ENCODE measurements at places on chromosomes 3 and 15.

DNA sequence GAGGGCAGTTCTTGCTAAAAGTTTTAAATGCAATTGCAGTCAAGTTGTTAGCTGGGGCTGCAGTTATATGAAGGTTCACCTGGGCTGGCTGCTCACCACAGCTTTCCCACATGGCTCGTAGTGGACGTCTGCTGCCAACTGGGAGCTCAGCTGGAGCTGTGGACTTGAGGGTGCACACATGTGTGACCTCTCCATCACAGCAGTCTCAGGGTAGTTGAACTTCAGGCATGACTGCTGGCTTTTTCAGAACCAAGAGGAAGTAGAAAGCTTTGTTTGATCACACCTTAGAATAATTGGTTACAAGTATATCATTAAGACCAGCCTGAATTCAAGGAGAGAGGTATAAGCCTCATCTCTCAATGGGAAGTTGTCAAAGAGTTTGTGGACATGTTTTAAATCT lies 74.1 kb downstream of the CHL1 start:
- peak; percentile 15 for DNase-seq

DNA sequence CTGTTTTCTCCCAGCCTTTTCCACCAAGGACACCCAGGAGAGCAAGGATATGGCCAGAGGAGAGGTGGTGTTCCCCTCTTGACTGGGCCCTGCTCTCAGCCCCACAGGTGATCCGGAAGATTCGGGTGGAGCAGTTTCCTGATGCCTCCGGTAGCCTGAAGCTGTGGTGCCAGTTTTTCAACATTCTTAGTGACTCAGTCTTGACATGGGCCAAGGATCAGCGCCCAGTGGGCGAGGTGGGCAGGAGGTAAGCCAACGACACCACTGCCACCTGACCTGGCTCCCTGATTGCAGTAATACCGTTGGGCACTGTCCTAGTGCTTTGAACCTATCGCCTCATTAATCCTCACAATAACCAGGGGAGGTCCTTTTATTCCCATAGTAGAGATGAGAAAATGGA lies 25.3 kb upstream of the SLC28A1 start:
- DNase-seq = no peak

GRCh38 chr15:93826790-93827189 lies 404.6 kb upstream of the MCTP2 start:
- DNase-seq = no peak

- DNase-seq = peak; percentile 35
These were observed 6.4 kb upstream of the ISL2 start for GRCh38 chr15:76330080-76330680.

- DNase-seq = no peak
These were observed 52.4 kb downstream of the TNIK start for GRCh38 chr3:171407759-171408158.

DNA sequence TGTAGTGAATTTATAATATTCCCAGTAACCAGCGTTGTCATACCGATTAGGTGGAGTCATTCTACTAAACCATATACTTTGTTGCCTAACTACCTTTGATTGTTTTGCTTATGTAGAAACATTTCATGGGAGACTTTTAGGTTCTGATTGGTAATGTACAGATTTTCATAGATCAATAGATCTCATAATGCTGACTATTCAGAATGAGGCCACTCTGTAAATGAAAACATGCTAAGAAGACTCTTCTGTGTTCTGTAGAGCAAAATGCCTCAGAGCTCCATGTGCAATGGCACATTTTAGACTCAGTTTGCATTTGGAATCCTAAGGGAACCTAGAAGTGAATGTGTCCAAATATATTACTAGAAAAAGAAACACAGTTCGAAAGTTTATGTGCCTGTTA lies 20.0 kb downstream of the CBLB start:
- no peak for DNase-seq

- DNase-seq = no peak
These were observed 19.5 kb upstream of the C3orf70 start for GRCh38 chr3:185172086-185173049.

GRCh38 chr3:194497799-194498575 lies 11.2 kb upstream of the ATP13A3 start:
- DNase-seq = no peak

GRCh38 chr3:169846458-169847193 lies 23.1 kb downstream of the LRRC31 start:
- DNase-seq = peak; percentile 83

DNA sequence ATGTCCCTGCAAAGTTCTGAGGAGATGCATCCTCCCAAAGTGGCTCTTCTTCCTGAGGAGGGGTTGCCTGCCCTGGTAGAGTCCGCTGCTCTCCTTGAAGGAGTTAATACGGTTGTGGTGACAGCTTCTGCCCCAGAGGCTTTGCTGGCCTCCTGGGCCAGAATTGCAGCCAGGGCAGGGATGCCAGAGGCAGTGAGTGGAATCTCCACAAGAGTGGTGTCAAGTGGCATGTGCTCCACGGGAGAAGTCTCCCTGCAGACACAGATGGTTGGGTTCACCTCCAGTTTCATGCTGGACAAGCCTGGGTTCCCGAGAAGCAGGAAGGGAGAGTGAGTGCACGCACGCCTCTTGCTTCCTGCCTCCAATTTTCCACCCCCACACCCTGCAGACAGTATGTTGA lies 105.5 kb downstream of the SLC25A26 start:
- no peak for DNase-seq

- DNase-seq = peak; percentile 58
These were observed 21.9 kb downstream of the HCN4 start for GRCh38 chr15:73346735-73347312.

GRCh38 chr15:90946538-90946937 lies 8.1 kb upstream of the RCCD1 start:
- DNase-seq = no peak

DNA sequence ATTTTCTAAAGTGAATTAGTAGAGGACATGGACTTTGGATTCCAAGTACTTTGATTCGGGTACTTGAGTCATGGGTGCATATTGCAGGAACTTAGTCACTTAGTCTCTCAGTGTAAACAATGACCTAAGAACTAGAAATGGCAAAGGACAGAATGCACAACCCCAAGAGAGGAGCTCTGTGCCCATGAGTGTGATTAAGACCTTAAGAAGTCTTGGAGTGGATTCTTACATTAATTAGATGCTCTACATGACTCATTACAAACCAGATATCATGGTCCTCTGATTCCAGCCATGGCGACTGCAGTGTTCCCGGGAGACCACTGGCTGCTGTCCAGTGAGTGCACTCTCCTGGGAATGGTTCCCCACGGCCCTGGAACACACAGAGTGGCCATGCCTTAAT lies 251.5 kb downstream of the GABRG3 start:
- no peak for DNase-seq

DNA sequence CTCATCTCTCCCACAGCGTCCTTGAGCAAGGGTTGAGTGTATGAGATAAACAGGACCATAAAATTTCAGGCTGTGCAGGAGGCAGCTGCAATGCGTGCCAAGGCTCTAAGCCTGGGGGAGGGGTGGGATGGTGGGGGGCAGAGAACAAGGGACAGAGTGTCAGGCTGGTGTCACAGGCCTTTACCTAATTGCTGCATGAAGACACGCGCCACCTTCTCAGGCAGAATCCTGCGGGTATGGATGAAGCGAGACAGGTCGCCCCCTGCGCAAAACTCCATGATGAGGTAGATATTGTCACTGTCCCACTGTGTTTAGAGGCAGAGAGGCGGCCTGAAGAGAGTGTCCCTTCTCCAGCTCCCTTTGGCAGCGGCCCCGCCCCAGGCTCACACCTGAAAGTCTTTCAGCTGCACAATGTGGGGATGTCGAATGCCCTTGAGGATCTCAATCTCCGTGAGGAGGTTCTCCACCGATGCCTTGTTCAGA lies 1.0 kb downstream of the ULK3 start:
- no peak for DNase-seq

GRCh38 chr15:63729115-63729884 lies 104.4 kb downstream of the HERC1 start:
- DNase-seq = no peak

GRCh38 chr3:54776601-54777000 lies 151.3 kb downstream of the LRTM1 start:
- DNase-seq = no peak

DNA sequence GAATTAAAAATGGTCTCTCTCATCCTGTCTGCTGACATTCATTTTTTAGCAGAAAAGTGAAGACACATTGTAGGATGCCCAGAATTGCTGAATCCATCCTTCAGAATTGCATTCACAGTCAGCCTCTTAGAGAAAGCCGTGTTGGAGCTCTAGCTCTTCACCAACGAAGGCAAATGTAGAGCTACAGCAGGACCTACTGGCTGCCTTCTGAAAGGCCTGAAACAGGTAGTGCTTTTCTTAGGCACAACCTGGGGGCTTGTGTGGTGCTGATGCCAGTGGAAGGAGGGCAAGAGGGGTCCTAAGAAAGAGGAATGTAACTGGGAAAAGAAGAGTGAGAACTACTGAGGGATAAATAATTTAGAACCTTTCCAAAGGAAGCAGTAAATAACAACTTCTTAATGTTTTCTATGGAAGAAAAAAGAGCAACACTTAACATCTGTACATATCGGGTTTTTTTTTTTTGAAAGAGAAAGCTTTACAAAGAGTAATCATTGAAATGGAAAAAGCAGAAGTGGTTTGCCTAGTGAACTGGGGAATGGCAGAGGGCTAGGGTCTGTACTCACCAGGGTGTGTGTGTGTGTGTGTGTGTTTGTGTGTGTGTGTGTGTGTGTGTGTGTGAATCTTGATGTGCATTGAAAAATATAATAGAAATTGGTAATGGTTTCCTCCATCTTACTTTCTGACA lies 297.8 kb downstream of the SATB1 start:
- peak; percentile 78 for DNase-seq

DNA sequence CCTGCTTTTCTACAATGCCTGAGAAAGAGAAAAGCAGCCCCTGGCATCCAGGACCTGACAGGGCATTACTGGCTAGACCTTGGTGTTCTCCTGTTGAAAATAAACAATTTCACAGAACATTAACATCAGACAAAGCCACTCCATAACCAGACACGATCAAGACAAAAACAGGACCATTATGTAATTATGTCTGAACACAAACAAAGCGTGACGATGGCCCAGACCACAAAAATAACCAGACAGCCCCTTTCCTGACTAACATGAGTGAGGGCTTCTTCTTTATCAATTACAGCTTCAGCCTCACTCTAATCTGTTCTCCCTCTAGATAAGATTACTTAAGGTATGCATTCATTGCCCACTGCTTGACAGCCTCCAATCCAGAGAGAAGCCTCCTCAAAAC lies 172.7 kb upstream of the LMCD1 start:
- DNase-seq = no peak

- DNase-seq = no peak
These were observed 83.0 kb upstream of the LMOD3 start for GRCh38 chr3:69205385-69205784.

DNA sequence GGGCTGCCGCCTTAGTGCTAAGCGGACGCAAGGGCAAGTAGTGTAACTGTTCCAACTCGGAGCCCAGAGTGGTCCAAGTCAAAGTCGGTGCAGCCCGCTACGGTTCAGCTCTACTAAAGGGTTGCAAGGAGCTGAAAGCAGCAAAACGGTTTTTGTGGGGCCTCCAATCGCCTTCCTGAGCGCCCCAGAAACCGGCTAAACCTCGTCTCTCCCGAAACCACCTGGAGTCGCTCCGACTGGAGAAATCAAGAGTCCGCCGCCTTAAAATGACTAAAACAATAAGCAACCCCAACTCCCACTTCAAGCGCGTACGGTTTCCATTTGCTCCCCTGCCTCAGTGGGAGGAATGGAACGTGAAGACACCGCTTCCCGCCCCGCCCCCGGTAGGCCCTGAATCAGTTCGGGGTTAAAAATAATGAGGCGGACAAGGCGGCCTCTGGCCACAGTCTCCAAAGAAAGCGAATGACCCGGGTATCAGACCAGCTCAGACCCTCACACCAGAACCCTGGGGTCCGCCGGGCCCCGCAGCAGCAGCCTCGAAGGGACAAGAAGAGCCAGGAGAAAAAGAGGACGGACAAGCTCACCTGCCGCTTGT lies 401 bp downstream of the SEC11A start:
- peak; percentile 59 for DNase-seq

DNA sequence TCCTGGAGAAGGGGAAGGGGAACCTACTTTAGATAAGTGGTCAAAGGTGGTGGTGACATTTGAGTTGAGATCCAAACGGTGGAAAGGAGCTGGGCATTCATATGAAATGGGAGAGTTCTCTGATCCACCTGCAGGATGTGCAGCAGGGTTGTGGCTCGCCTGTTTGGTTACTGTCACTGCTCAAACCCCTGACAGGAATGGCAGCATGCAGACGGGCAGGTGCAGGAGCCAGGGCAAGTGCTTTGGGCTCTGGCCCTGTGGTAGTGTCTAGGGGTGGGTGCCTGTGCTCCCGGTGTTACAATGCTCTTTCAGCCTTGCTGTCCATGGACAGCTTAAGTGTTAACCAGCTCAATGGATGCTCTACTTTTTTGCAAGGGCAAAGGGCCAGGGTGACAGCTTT lies 18.5 kb downstream of the PAQR9 start:
- DNase-seq = no peak

DNA sequence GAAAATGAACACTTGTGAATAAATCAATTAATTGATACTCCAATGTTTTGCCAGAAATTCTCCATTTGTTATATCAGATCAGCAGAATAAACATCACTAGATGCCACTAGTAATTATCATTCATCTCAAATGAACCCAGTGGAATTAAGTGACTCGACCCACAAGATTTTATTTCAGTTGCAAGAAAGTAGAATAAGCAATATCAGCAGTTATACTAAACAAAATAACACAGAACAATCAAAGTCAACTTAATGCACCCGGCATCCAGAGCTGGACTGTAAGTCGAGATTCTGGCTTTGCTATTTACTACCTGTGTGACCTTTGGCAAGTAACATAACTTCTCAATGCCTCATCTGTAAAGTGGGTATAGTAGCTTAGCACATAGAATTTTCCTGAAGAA lies 256.5 kb downstream of the MEIS2 start:
- no peak for DNase-seq

GRCh38 chr3:102687851-102688555 lies 253.2 kb downstream of the ZPLD1 start:
- no peak for DNase-seq

- DNase-seq = no peak
These were observed at the start of gene GRAMD2A for GRCh38 chr15:72197460-72198355. Gene GRAMD2A, minus strand, starts transcription at chr15:72197787.

DNA sequence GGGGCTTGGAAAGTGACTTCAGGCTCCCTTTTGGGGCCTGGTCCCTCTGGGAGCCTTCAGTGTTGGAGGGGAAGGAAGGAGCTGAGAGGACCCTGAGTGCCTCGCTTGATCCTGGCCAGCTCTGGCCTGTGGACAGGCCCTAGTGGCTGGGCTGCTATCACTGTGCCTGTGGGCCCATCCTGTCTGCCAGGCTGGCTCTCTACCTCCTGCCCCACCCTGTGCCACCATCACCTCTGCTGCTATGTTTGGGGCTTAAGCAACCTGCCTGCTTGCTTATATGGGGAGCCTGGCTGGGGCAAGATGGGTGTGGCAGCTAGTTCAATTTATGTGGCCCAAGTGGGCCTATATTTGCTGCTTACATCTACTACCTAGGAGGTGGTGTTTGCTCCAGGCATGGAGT lies 7.1 kb downstream of the TEX264 start:
- DNase-seq = no peak

DNA sequence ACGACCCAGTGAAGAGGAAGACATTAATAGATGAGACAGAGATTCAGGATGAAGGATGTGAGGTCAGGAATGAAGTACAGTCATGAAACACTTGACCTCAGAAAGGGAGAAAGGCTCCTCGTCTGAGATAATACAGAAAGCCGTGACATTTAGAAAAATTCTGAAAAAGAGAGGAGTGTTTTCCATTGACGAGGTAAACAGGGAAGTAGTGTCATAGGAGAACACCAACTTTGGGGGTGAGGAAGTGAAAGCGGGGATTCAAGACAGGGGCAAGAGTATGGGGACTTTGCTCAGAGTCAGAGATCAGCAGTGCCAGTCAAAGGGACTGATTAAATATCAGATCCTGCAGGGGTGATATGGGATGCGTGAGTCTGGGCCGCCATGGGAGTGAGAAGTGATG lies 160.9 kb downstream of the PLCL2 start:
- no peak for DNase-seq

All from NAMALWA (cell line).